ENCODE measurements at places on chromosomes 1 and 21.

DNA sequence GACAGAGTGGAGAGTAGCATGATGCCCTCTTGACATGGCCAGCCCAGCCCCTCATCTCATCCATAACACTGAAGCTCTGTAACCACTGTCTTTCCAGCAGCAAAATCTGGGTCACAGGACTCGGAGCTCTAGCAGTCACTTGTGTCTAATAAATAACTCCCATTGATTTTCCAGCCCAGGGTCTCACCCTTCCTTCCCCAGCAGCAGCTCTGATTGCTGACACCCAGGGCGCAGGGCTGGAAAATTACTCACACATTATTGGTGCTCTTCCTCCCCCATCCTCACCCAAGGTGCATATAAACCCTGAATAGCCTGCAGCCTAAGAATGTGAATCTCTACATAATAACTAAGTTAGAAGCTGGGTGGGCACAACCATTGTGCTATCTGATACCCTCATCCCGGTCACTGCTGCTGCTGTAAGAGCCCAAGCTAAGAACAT, 21.1 kb upstream of the OR10J5 start:
- no peak for DNase-seq

- no peak for DNase-seq
These were observed 15.6 kb upstream of the KCNJ15 start for GRCh38 chr21:38241029-38241740.

DNA sequence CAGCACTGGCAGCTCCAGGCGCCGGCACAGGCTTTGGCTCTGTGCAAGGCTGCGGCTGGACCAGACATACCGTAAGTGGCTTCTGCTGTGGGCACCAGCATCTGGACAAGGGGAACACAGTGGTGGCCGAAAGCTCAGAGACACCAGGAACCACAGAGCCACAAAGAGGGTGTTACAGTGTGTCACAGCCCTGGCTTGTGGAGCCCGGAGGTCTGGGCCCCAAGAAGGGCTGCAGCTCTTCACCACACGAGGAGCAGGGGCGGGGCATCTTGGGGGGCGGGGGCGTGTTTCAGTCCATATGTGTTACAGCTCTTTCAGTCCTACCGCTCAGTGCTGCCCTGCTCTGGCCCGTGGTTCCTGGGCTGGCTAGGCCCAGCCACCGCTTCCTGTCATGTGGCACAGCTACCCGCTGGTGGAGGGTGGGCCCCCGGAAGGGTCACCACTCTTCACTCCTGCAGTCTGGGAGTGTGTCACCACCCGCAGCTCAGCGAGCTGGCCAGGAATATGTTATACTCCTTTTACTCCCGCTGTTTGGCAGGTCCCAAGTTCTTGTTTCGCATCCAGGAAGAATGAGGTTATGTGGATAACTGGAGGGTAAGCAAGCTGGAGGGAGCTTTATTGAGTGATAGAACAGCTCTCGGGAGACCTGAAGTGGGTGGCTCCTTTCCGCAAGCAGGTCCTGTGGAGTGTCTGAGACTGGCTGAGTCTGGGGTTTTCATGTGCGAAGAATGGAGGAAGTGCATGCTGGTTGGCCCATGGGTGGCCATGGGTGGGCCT, 3.3 kb upstream of the LSM10 start:
- DNase-seq: no peak

DNA sequence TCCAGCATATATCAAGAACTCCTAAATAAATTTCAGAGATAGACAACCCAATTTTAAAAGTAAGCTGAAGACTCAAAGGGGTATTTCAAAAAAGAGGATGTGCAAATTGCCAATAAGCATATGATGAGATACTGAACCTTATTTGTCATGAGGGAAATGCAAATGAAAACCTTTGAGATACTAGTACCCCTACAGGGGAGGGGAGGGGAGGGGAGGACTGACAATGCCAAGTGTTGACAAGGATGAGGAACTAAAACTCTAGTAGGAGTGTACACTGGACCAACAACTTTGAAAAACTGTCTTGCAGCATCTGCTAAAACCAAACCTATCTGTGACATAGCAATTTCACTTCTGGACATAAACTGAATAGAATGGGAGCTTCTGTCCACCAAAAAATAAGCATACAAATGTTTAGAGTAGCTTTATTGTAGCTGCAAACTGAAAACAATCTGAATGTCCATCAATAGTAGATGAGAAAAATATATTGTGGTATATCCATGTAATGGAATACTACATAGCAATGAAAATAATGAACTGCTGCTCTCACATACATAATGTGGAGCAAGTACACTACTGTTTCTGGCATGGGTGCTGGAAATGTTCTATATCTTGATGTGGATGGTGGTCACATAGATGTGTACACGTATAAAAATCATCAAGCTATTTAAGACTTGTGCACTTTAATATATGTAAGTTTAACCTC, 57.2 kb downstream of the CDK18 start:
- no peak for DNase-seq

DNA sequence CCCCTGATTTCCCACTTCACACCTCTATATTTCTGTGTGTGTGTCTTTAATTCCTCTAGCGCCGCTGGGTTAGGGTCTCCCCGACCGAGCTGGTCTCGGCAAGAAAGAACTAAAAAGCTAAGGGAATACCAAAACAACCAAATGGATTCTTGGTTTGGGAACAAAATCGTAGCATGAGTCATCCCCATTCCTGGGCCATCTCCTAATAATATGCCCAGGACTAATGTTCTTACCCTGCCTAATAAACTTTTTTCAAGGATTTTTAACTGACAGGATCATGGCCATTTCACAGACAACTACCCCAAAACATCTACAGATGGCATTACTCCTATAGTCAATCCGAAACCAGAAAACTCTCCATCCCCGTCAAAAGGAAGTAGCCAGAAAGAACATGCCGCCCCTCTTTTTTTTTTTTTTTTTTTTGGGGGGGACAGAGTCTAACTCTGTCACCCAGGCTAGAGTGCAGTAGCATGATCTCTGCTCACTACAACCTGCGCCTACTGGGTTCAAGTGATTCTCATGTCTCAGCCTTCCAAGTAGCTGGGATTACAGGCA, 4.1 kb upstream of the HPDL start:
- no peak for DNase-seq

- no peak for DNase-seq
These were observed 2.3 kb downstream of the PLA2G2F start for GRCh38 chr1:20141466-20141865.

GRCh38 chr1:14740016-14740415, 141.5 kb downstream of the KAZN start:
- no peak for DNase-seq

GRCh38 chr1:26012864-26013263, 8.7 kb upstream of the EXTL1 start:
- DNase-seq: no peak
